ENCODE measurements at places on chromosomes 6 and 20. TPM values are rescaled to one million over a fixed set of nuclear protein-coding genes. Genes with fewer than 3 reads are reported as not detected.

DNA sequence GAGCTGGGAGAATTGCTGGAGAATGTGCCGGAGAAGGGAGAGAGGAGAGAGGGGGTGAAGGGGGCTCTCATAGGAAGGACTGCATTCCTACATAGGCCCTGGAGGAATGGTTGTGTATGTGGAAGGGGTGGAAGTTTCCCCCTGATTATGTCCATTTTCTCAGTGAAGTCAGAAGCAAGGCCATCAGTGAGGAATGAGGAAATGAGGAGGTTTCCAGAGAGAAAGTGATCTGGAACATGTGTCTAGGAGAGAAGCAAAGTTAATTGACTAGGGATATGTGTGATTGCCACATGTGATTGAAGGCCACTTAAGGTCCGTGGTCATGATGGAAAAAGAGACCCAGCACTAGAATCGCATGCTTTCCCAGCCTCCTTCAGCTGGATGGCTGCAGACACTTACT is 42.3 kb downstream of the TBPL1 start:
- no peak overlapping the region for H3K27ac ChIP-seq
- DNase-seq = no peak
- H3K4me1 ChIP-seq = peaks cover 5% of the 10 kb centered on the region
- no peaks in the 10 kb centered on the region for H3K36me3 ChIP-seq
- no peaks in the 10 kb centered on the region for H3K27me3 ChIP-seq
- H3K4me3 ChIP-seq = no peak overlapping the region

- H3K4me1 ChIP-seq = peaks cover 5% of the 10 kb centered on the region
- H3K27me3 ChIP-seq = peaks cover 22% of the 10 kb centered on the region
- no peak overlapping the region for H3K27ac ChIP-seq
Observed at GRCh38 chr20:21548390-21549035, 34.6 kb upstream of the NKX2-2 start.

Gene NMBR
- 0.74 TPM for total RNA-seq

GRCh38 chr20:47875297-47876025 is 90.2 kb upstream of the SULF2 start:
- no peak overlapping the region for H3K27ac ChIP-seq
- H3K36me3 ChIP-seq = no peaks in the 10 kb centered on the region
- peaks cover 14% of the 10 kb centered on the region for H3K27me3 ChIP-seq

DNA sequence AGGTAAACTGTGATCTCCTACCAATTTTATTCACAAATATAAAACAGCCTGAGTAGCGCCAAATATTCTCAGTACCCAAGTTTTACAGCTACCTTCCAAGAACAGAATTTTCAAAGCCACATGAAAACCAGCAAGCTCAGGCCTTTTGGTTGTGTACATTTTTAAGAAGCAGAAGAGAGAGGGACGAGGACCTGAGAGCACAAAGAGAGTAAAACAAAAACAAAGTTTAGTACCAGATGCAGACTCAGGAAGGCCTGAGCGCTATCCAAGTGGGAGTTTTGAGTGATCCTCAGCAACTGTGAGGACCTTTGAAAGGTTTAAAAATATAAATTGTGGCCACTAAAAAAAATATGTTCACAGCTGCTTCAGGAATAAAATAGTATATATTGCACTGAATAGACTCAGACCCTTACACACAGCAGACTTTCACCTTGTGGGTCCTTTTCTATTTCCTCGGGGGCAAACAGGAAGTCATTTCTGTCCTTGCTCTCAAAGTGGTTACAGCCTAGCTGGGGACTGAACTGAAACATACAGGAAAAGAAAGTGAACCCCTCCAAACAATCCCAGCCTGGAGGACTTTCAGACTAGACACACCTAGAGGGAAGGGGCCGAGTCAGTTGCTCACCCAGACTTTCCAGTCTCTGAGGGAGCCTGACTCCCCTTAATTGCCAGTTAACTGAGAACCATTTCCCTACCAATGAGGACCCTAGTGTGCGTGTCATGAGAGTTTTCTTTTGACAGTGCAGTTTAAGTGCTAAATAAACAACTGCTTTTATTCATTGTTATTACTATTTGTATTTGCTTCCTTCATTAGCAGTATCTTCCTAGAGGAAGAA is 48.5 kb upstream of the NT5E start:
- peaks cover 75% of the 10 kb centered on the region for H3K4me1 ChIP-seq
- H3K27ac ChIP-seq = peak overlapping the region; percentile 47
- peaks cover 3% of the 10 kb centered on the region for H3K36me3 ChIP-seq
- no peak overlapping the region for H3K4me3 ChIP-seq
- H3K27me3 ChIP-seq = no peaks in the 10 kb centered on the region
- no peak for DNase-seq

Gene SLC17A1
- total RNA-seq = 0.49 TPM

Gene SNAP91
- total RNA-seq = 1.7 TPM

- H3K4me3 ChIP-seq = peak within 1 kb of the TSS; percentile 95
- H3K36me3 ChIP-seq = peaks cover 7% of the 10 kb centered on the region
- peaks cover 5% of the 10 kb centered on the region for H3K27me3 ChIP-seq
- peak; percentile 68 for DNase-seq
- peaks cover 18% of the 10 kb centered on the region for H3K4me1 ChIP-seq
Observed at GRCh38 chr6:109455437-109456110, at the start of gene MICAL1. MICAL1 (minus strand) TSS chr6:109455772; CDS start chr6:109454196, 1,576 bp downstream.

Gene PAX1
- total RNA-seq = 3.3 TPM

Gene PTK7
- total RNA-seq = 142 TPM

GRCh38 chr6:56483929-56484328 is 158.8 kb downstream of the DST start:
- no peaks in the 10 kb centered on the region for H3K27me3 ChIP-seq
- H3K4me1 ChIP-seq = peaks cover 4% of the 10 kb centered on the region
- H3K27ac ChIP-seq = no peak overlapping the region
- H3K36me3 ChIP-seq = peaks cover 43% of the 10 kb centered on the region
- no peak for DNase-seq

- H3K27me3 ChIP-seq = peaks cover 20% of the 10 kb centered on the region
- H3K4me3 ChIP-seq = no peak overlapping the region
- H3K36me3 ChIP-seq = no peaks in the 10 kb centered on the region
- DNase-seq = no peak
- H3K27ac ChIP-seq = no peak overlapping the region
Observed at GRCh38 chr6:31321820-31322219, 35.2 kb downstream of the HLA-B start.

DNA sequence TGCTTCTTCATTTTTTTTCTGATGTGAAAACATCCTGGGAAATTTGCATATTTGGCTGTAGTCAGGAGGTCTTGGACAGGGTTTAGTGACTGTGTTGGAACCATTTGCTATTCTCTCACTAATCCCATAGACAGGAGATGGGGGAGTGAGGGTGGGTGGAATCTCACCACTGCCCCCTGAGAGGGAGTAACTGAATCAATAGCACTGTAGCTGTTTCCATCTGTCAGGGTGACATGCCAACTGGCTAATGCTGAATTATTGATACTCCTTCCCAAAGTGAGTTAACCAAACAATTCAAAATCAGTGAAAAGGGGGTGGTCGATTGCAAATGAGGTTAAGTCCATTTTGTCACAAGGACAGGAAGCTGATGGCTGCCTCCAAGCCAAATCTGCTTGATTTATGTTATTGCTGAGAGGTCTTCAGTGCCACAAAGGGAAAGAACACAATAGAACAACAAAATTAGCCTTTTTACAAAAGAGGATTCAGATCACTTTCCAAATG is 55.1 kb upstream of the B3GAT2 start:
- no peak for DNase-seq
- peak overlapping the region; percentile 5 for H3K4me3 ChIP-seq
- peak overlapping the region; percentile 89 for H3K27ac ChIP-seq
- H3K36me3 ChIP-seq = no peaks in the 10 kb centered on the region

DNA sequence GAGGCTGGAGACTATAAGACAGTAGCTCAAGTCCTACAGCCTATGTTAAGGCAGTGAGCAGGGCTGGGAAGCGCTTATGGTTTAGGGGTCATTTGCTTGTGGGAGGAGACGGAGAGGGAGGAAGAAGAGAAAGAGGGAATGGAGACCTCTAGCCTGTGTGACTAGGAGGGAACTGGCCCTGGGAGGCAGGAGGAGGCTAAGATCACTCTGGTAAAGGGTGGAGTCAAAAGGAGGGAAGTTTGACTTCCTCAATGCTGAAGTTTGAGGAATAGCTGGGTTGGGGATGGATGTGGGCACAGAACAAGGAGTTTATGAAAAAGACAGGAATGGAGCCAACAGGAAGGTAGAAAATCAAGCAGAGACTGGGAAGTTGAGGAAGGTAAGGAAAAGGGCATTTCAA is 6.4 kb upstream of the BACH2 start:
- no peak overlapping the region for H3K4me3 ChIP-seq
- no peak overlapping the region for H3K27ac ChIP-seq
- peaks cover 2% of the 10 kb centered on the region for H3K4me1 ChIP-seq
- H3K36me3 ChIP-seq = no peaks in the 10 kb centered on the region
- no peak for DNase-seq

Gene AIF1
- total RNA-seq = 1.7 TPM

Gene SIRPG
- not detected for total RNA-seq

Gene LY6G6F
- total RNA-seq = not detected

Gene RAB44
- not detected for total RNA-seq

DNA sequence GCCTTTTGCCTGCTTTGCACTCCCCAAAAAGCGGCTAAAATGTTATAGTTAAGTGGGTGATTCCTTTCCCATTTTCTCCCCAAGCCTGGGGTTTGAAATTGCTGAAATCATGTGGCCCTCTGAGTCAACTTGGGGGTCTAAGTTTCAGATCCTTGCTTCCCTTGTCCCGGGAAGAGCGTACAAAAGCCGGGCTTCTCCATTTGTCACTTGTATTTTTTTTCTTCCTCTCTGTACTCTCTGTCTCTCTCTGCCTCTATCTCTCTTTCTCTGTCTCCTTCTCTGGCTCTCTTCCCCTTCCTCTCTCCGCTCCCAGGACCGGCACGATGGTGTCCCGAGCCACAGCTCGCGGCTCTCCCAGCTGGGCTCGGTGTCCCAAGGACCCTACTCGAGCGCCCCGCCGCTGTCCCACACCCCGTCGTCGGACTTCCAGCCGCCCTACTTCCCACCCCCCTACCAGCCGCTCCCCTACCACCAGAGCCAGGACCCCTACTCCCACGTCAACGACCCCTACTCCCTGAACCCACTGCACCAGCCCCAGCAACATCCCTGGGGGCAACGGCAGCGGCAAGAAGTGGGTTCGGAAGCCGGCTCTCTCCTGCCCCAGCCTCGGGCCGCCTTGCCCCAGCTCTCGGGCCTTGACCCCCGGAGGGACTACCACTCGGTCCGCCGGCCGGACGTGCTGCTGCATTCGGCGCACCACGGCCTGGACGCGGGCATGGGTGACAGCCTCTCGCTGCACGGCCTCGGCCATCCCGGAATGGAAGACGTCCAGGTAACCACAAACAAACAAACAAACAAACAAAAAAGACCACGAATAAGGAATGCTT is 4.6 kb downstream of the TFAP2B start:
- no peak for DNase-seq
- H3K4me3 ChIP-seq = peak overlapping the region; percentile 58
- H3K4me1 ChIP-seq = peaks cover 19% of the 10 kb centered on the region
- peaks cover 97% of the 10 kb centered on the region for H3K27me3 ChIP-seq

DNA sequence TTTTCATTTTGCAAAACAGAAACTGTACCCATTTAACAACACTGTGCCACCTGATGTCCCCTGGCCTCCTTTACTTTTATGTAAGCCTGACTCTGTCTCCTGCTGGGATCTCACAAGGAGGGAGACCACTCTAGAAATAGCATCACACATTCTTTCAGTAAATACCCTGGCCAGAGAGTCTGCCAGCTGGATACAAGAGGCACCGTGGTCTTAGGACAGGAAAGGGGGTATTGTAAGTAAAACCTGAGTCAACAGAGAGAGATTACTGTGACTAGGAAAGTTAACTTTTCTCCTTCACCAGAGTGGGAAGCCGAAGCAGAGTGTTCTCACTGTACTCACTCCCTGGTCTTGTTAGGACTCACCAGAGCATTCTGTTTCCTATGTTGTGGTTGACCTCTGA is 27.8 kb downstream of the CMTR1 start:
- no peak for DNase-seq
- H3K4me3 ChIP-seq = no peak overlapping the region
- no peaks in the 10 kb centered on the region for H3K4me1 ChIP-seq
- no peaks in the 10 kb centered on the region for H3K27me3 ChIP-seq
- H3K36me3 ChIP-seq = peaks cover 26% of the 10 kb centered on the region

DNA sequence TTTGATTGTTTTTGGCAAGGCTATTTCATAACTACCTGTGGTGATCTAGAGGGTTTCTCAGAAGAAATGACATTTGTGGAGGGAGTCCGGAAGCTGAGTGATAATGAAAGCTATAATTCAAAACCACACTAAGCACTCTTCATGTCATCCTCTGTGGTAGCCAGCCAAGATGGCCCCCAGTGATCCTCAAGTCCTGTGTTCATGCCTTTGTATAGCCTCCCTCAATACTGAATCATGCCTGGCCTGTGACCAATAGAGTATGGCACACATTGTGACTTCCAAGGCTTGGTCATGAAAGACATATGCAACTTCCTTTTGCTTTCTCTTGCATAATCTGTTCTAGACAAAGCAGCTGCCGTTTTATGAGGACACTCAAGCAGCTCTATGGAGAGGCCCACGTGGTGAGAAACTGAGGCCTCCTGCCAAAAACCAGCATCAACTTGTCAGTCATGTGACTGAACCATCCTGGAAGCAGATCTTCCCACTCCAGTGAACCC is 12.8 kb upstream of the DNAAF9 start:
- H3K4me3 ChIP-seq = no peak overlapping the region
- H3K27me3 ChIP-seq = no peaks in the 10 kb centered on the region
- no peaks in the 10 kb centered on the region for H3K4me1 ChIP-seq
- no peak overlapping the region for H3K27ac ChIP-seq

DNA sequence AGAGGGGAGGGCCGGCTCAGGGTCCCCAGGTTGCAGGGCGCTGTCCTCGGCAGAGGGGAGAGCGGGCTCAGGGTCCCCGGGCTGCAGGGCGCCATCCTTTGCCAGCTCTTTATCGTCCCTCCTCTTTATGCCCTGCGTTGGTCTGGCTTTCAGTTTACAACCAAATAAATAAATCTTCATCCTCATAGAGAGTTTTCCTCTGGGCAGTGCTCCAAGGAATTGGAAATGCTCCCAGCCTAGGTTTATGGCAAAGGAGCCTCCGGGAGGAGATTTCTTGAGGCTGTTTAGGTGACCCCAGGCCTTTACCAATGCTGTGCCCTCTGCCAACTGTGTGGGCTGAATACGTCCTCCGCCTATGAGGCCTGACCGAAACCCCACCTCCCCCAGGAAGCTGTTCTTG is 60.2 kb downstream of the CHMP4B start:
- no peaks in the 10 kb centered on the region for H3K36me3 ChIP-seq
- no peak overlapping the region for H3K27ac ChIP-seq
- no peaks in the 10 kb centered on the region for H3K4me1 ChIP-seq
- H3K27me3 ChIP-seq = peaks cover 14% of the 10 kb centered on the region
- no peak for DNase-seq
- no peak overlapping the region for H3K4me3 ChIP-seq

Gene CYP39A1
- total RNA-seq = 10.3 TPM

DNA sequence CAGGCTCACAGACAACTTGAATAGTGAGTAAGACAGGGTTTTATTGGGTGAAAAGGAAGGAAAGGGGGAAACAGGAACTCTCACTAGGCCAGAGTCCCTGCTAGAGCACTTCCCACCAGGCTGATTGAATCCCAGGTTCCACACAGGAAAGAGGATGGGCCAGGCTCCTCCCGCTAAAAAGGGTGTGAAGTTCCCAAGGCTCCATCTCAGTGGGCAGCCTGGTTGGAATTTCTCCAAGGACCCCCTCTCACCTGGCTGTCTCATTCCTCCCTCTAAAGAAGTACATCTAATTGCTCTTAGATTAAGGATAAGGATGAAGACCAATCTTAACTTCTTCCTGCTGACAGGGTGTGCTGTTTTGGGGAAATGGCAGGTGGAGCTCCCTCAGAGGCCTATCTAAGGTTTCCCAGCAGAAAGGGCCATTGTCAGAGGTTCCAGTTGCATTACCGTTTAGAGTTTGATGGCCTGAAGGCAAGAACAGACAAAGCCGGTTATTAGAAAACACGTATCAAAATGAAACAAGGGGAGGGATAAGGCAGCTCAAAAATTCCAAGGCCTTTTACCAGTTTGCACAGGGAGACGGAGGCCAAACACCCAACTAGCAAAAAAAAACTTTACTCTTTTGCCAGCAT is 21.5 kb downstream of the COL19A1 start:
- no peaks in the 10 kb centered on the region for H3K27me3 ChIP-seq
- H3K36me3 ChIP-seq = peaks cover 14% of the 10 kb centered on the region
- H3K27ac ChIP-seq = no peak overlapping the region
- no peaks in the 10 kb centered on the region for H3K4me1 ChIP-seq
